ENCODE measurements at places on chromosomes 3 and 15.

GRCh38 chr3:130787422-130788068, 40.9 kb upstream of the PIK3R4 start:
- DNase-seq, result no peak

DNA sequence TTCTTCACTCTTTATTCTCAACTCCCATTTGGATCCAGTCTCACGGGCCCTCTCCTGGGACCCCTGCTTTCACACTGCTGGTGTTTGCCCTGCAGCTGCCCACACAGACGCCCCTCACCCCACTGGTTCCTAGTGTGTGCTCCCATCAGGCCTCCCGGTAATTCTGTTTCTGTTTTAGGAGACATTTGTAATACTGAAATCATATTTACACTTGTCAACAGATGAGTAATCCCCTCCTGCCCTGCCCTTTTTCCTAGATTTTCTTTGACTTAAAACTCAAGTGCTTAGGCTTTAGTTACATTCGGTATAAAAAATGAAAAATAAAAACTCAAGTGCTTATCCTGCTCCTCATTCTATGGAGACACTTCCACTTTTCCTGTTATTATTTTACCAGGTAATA, 18.4 kb upstream of the ABTB1 start:
- no peak for DNase-seq

- DNase-seq, result no peak
These were observed 93.9 kb downstream of the WNT7A start for GRCh38 chr3:13785853-13786436.

DNA sequence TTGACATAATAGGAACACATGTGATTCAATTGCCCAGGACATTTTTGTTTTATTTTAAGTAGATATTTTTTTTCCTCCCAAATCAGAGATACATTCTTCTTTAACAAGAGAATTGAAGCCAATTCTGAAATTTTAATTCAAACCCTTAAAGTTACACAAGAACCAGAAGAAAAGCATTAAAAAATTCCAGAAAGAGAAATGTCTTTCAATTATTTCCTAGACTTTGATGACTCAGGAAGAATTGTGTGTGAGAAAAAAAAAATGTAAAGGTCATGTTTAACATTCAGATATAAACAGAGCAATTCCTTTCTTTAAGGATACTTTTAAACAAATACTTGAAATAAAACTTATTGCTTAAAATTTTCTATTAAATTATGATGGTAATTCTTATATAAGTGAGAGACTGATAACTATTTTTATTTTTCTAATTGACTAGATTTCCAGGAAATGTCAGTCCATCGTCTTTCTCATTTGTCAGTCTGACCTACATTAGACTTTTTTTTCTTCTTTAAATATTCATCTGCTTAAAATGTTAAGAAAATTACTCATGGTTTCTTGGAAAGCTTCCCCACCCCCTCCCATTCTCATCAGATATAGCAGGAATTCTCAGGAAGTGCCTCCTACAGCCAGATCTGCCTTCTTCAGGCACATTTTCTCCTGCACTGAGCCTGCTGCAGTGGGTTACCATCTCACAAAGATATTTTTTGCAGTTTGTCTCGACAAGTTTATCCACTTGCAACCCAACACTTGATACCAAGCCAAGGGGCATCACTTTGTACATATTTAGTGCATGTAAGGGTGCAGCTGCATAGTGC, 261.8 kb upstream of the CBLB start:
- no peak for DNase-seq

DNA sequence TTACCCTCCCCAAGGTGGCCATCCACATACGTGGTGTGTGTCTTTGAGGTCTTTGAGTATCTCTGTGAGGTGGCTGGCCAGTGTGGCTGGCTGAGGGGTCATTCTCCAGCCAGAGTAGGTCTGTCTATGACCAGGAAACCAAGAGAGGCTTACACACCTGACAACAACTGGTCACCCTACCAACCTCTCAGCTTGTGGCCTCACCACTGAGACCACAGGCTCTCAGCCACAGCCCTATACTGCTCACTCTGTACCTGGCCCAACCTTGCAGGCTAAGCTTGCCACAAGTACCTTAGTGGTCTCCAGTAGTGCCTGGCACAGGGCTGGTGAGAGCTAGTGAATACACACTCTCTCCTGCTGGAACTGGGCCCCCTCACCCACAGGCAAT, 5.1 kb downstream of the HEMK1 start:
- DNase-seq, result no peak

Measured in activated CD4-positive, alpha-beta T cell treated with anti-CD3 and anti-CD28 coated beads for 1 hour (primary cell).